Liver (tissue), 10 donors: ENCODE measurements at places on chromosomes 1 and 21. TPM values are rescaled to one million over a fixed set of nuclear protein-coding genes. Genes with fewer than 3 reads are reported as not detected.

CYP2J2 gene
- 70.0 TPM for total RNA-seq

CACNA1E gene
- total RNA-seq, result 0.08 TPM

GRCh38 chr1:57850176-57850940, 426.5 kb upstream of the DAB1 start:
- no peak for DNase-seq

FCAMR gene
- 0.14 TPM for total RNA-seq

DNA sequence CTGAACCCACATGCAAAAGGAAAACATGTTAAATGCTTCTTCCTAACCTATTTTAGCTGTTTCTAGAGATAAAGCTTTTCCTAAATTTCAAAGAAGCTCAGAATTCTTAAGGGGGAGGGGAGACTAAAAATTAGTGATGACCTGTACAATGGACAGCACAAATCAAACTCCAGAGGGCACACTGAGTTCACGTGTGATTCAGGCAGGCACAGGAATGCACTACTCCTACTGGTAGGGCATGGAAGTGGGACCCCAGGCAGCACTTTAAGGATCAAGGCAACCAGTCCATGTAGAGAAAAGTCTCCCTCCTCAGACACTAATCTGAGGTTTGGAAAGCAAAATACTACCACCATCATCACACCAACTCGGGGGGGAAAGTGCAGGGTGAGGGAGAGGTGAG, 31.3 kb upstream of the CLCA4 start:
- DNase-seq, result no peak

SRSF11 gene
- 64.1 TPM for total RNA-seq

DNA sequence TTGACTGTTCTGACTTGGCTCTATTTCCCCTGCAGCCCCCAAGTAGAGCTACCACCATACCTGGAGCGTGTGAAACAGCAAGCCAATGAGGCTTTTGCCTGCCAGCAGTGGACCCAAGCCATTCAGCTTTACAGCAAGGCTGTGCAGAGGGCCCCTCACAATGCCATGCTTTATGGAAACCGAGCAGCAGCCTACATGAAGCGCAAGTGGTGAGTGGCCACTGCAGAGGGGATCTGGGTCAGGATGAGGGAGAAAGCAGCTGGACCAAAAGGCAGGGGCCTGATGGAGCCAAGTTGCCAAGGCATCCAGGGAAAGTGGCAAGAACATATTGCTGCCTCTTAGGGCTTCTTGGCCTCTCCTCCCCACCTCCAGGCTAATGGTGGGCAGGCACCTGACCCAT, 24.1 kb upstream of the TMEM222 start:
- no peak for DNase-seq

ZNF496 gene
- 5.9 TPM for total RNA-seq

DNA sequence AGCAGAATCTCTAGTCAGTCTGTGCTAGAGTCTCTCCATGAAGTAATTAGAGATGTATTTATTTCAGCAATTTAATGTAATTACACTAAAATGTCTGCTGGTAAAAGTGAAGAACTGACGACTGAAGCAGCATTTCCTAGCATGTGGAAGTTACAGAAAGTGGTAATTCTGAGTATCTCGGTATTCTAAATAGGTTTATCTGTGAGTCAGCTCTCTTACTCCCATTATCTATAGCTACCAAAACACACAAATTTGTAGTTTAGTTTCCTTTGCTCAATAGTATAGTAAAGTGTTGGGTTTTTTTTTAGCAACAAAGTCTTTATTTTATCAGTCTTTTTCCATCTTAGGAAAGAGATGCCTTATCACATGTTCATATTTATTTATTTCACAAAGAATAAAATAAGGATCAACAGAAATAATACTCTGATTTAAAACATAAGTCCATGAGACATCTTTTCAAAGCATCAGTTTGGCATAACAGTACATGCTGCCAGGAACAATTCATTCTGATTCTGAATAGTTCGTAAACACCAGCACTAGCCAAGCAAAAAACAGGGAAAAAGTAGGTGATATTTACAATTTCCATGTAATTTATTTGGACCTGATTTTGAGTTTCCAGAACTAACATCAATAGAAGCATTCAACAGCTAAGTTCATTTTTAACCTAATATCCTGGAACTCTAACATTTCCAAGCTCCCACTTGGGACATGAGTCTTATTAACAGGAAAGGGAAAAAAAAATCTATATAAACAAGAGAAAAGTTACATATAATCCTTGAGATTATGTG, 76.3 kb downstream of the KCNT2 start:
- DNase-seq, result no peak

- no peak for DNase-seq
Observed at GRCh38 chr1:8318436-8318835, 522 bp downstream of the SLC45A1 start.

DCST1 gene
- not detected for total RNA-seq

GRCh38 chr1:160108888-160109662, 6.5 kb upstream of the ATP1A2 start:
- no peak for DNase-seq

TNFRSF1B gene
- 16.9 TPM for total RNA-seq
